Psoas muscle (tissue), 8 donors: ENCODE measurements at places on chromosomes 12 and 14. TPM values are rescaled to one million over a fixed set of nuclear protein-coding genes. Genes with fewer than 3 reads are reported as not detected.

- DNase-seq: no peak
Observed at GRCh38 chr14:94987409-94987808, 169.9 kb downstream of the DICER1 start.

Gene BEST3
- 41.8 TPM for polyA plus RNA-seq

DNA sequence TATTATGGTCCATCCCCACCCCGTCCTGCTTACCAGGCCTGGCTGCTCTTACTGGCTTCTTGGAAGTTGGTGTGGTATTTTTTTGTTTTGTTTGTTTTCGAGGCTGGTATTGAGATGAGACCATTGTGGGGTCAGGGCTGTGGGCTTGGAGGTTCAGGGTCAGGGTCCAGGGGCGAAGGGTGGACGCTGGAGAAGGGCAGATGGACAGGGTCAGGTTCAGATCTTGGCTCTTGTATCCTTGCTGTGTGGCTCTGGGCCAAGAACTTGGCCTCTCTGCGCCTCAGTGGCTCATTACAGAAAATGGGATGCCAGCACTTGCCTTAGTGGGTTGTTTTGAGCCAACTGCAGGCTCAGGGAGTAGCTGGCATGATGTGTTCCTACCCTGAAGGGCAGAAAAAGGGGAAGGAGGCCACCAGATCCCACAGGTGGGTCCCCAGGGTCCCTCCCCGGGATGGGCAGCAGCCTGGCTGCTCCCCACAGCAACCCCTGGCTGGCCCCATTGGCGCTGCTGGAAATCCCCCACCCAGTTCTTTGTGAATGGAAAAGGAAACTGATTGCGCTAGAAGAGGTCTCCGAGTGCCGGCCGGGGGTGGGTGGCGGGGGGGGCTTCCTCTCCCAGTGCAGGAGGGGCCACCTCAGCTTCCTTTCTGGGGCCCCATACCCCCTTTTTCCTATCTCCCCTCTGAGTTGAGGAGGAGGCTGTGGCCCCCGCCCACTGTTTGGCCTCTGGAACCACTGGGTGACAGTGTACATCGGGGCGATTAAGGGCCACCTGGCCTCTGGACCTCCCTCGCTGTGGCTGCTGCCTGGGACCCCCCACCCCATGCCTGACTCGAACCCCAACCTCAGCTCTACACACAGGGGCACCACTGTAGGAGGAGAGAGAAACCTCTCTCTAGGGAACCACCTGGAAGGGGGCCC lies 25.0 kb downstream of the SH2B3 start:
- DNase-seq: no peak

GRCh38 chr12:108302403-108303311 lies 36.5 kb downstream of the CMKLR1 start:
- DNase-seq: peak; percentile 90

DNA sequence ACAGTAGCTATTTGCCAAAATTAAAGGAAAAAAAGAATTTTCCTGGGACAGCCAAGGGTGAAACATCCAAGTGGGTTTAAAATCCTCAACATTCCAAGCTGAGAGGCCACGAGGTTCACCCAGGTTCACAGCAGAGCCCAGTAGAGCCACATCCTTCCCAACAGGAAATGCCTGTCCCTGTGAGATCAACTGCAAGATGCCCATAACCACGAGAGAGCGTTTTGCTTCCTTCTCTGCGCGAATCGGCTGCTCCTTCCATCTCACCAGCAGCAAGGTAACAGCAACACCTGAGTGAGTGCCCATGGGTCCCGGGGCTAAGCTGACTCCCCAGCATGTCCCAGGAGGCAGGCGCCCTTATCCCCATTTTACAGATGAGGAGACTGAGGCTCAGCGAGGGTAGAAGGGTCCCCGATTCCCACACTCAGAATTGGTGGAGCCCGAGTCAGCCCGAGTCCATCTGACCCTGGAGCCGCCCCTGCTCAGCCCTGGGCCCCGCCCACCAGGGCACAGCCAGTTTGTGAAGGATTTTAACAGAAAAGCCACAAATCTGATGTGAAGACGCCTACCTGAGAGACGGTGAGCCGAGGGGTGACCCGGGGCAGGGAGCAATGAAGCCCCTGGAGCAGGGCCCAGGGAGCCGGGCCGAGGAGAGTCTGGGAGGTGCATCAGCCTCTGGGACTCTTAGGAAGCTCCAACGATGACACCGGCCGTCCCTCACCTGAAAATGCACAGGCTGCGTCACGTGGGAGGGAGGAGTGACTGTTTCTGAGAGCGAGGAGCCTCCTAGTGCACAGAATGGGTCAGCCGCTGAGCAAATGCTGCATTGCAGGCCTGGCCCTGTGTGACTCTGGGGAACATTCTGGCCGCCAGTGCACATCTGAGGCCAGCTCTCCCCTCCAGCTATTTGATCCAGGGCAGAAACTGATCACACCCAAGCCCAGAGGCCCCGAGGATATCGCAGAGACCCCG lies 236.9 kb upstream of the SFSWAP start:
- no peak for DNase-seq

Gene FKBP11
- 7.6 TPM for polyA plus RNA-seq

- DNase-seq: no peak
Observed at GRCh38 chr14:102775855-102776760, 1.1 kb upstream of the TRAF3 start.

DNA sequence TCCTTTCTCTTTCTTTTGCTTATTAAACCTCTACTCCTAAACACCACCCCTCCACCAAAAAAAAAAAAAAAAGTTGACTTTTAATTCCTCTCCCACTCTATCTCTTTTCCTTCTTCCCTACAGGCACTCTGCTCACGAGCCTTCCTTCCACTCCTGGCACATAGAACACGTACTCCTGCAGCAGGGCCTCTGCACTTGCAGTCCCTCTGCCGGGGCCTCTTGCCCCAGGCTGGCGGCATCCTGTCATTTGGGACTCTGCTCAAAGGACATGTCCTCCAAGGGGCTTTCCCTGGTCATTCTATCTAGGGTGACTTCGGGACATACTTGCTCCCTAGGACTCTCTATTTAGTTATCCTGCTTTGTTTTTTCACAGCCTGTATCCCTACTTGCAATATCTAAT lies 7.7 kb downstream of the FOS start:
- DNase-seq: no peak

Gene KRR1
- 40.4 TPM for polyA plus RNA-seq

DNA sequence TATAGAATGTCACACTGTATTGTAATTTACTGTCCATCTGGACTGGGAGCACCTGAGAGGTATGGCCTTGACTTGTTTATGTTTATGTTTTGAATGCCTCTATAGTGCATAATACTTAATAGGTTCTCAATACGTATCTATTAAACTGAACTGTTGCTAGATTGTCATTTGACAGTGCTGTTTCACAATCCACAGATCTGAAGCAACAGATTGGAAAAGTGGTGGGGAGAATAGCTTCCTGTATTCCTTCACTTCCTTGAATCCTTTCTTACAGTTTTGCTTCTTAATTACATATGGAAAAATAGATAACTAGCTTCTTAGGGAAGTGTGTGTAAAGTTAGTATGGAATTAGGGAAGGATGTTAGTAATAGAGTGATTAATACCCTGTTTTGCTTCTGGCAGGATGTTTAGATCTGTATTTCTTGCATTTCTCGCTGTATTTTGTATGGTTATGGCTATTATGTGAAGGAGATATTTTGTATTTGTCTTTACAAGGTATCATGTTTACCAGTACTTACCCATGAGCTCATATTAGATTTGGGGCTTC lies 4.5 kb downstream of the CNOT2 start:
- no peak for DNase-seq

Gene PLXNC1
- 0.51 TPM for polyA plus RNA-seq

GRCh38 chr14:22190411-22191191 lies 398.4 kb downstream of the DAD1 start:
- DNase-seq: no peak

- no peak for DNase-seq
Observed at GRCh38 chr12:70049596-70050360, 193.5 kb upstream of the CNOT2 start.

- no peak for DNase-seq
Observed at GRCh38 chr12:122888232-122888752, 7.6 kb downstream of the VPS37B start.

- DNase-seq: no peak
Observed at GRCh38 chr12:20832911-20833310, 22.4 kb downstream of the SLCO1B3 start.

DNA sequence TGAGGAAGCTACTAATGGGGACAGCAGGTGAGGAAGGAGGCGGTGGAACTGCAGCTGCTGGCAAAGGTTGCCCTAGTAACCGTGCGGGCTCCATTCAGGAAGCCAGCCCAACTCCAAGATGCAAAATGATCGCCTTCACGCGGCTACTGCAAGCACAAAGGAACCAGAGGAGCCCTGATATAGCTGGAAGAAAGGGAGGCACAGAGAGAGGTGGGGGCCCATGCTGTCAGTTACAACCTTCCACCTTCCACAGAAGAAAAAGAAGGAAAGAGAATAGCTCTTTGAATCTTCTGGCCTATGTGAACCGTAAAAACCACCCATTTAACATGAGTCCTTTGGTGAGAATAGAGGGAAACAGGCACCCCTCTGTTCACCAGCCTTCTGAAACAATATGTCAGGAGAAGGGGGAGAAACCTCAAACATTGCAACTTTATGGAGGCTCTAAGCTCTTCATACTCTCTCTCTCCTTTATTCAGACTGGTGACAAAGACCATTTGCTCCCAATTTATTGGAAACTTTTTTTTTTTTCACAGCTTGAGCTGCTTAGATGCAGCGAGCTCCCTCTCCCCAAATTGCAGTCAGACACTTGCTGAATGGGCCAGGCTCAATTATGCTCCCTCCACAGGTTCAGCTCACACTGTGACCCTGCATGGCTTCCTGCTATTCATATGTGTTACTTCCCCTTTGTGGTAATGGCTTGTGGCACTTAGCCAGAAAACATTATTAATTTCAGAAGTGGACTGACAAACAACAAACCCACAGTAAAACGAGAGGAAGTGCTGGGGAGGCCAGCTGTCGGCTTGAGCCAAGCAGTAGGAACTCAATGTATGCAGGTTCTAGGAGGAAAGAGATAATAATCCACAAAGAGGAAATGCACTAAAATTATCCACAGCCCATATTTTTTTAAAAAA lies 6.2 kb downstream of the DUSP6 start:
- peak; percentile 60 for DNase-seq

GRCh38 chr12:68335462-68335861 lies 3.3 kb upstream of the MDM1 start:
- no peak for DNase-seq

Gene PIWIL1
- not detected for polyA plus RNA-seq

- no peak for DNase-seq
Observed at GRCh38 chr14:71183876-71184689, 276.8 kb downstream of the PCNX1 start.

DNA sequence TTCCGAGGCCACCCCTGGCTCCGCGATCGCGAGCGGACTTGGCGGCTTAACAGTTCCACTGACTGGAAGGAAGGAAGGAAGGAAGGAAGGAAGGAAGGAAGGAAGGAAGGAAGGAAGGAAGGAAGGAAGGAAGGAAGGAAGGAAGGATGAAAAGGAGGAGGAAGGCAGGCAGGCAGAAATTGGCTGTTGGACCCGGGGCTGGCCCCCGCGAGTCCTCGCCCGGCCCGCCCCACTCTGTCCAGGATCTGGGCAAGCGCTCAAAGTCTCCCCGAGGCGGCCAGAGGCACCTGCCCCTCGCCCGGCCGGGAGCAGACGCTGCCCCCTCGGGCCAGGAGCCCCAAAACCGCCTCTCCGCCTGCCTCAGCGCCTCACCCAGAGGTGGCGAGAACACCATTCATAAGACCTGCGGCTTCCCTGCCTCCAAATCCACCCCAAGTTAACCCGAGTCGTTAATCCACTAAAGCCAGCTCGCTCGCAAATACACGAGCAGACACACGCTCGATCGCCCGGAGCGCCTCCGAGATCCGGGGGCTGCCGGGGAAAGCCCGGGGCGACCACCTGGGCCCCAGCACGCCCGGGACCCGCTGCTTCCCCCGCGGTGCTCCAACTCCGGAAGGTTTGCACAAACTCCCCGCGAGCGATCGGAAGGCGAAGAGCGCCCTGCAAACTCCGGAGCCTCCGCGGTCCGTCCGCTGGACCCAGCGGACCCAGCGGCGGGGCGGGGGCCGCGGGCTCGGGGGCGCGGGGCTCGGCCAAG lies 844 bp downstream of the DPF3 start:
- DNase-seq: peak; percentile 30

Gene TAS2R7
- not detected for polyA plus RNA-seq

- peak; percentile 91 for DNase-seq
Observed at GRCh38 chr14:103628221-103628683, 759 bp upstream of the KLC1 start.

- no peak for DNase-seq
Observed at GRCh38 chr12:50985322-50985721, 33.0 kb downstream of the HIGD1C start.

Gene TBC1D30
- 0.51 TPM for polyA plus RNA-seq

Gene HOXC6
- 2.2 TPM for polyA plus RNA-seq

Gene PROX2
- polyA plus RNA-seq: not detected

DNA sequence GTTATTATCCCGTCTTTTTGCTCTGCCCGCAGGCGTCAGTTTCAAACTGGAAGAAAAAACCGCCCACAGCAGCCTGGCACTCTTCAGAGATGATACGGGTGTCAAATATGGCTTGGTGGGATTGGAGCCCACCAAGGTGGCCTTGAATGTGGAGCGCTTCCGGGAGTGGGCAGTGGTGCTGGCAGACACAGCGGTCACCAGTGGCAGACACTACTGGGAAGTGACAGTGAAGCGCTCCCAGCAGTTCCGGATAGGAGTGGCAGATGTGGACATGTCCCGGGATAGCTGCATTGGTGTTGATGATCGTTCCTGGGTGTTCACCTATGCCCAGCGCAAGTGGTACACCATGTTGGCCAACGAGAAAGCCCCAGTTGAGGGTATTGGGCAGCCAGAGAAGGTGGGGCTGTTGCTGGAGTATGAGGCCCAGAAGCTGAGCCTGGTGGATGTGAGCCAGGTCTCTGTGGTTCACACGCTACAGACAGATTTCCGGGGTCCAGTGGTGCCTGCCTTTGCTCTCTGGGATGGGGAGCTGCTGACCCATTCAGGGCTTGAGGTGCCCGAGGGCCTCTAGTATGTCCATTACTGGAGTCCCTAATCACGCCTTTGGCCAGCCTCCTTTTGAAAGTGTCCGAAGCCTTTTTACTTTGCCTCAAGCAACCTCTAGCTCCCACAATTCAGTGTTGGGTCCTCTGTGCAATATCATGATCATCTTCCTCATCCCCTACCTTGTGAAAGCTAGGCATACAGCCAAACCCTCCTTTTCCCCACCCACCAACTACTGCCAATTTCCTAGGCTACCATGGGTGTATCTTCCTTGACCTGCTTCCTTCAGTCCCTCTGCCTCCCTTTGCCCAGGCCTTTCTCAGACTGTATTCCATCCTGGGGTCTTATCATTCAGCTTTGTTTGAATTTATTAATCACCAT lies 891 bp downstream of the SPRYD4 start:
- peak; percentile 36 for DNase-seq

DNA sequence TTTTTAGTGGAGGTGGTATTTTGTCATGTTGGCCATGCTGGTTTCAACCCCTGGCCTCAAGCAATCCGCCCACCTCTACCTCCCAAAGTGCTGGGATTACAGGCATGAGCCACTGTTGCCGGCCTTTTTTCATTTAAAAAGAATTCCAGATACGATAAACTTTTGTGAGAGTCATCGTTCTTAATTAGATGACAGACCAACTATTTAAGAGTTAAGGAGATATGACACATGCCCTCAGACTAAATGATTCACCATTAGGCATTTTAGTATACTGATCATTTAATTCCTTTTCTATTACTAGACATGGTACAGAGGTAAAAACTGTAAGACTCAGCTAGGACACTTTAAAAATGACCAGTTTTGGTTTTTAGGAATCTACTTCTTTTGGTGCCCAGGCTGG lies 2.4 kb downstream of the ANKRD13A start:
- DNase-seq: no peak

Gene MAP3K9
- 1.8 TPM for polyA plus RNA-seq
